ENCODE measurements at places on chromosomes 11 and 22.

DNA sequence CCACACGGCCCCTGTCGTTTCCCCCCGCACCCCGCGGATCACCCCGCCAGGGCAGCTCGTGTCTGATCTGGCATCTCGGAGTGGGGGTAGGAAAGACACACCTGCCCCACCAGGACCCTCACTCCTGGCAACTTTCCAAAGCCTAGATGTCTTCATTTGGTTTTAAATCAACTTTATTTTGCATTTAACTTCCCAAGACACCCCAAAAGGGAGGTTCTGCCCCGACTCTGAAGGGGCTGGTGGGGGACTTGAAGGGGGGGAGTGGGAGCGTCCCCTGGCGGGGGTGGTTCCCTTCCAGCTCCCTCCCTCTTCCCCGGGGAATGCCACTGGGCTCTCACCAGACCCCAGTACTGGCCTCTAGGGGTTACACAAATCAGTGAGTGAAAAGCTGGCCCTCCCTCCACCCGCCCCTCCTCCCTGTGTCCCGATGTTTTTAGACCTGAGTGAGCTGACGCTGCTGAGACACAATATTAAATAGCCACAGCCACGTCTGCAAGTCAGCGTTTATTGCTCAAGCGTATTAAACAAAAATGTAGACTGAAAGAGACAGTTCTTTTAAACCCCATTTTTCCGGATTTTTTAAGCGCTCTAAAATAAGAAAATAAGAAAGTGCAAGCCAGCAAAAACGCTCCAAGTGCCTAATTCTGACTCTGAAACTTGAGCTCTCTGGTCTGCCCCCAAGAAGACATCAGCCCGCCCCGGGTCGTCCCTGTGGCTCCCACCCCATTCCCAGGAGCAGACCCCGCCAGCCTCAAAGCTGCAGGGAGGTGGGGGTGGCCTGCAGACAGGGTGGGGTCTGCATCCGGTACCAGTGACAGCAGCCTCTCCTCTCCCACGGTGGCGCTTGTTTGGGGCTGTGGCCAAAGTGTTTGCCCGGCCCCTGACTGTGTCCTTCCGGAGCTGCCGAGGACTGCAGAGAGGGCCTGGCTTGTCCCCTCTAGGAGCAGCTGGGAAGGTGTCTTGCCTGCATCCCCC, 1.1 kb upstream of the TTLL8 start:
- DNase-seq = no peak

- DNase-seq = no peak
Observed at GRCh38 chr11:78539506-78539905, 35.2 kb downstream of the NARS2 start.

DNA sequence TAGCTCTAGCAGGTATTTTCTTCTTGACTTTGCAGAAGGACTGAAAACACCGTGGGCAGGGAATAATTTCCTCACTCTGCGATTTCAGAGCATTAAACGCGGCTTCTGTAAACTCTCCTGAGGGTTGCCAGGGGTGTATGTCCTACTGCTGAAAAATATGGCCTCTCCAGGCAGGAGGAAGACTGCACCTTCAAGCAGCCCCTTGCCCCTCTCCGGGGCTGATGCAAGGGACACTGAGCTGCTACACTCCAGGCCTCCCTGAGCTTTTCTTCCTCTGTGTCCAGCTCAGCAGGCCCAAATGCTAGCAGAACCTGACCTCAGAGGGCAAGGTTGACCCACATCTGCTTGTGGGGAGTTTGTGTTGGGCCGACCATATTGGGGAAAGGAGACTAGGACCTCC, 2.2 kb downstream of the CD6 start:
- no peak for DNase-seq

DNA sequence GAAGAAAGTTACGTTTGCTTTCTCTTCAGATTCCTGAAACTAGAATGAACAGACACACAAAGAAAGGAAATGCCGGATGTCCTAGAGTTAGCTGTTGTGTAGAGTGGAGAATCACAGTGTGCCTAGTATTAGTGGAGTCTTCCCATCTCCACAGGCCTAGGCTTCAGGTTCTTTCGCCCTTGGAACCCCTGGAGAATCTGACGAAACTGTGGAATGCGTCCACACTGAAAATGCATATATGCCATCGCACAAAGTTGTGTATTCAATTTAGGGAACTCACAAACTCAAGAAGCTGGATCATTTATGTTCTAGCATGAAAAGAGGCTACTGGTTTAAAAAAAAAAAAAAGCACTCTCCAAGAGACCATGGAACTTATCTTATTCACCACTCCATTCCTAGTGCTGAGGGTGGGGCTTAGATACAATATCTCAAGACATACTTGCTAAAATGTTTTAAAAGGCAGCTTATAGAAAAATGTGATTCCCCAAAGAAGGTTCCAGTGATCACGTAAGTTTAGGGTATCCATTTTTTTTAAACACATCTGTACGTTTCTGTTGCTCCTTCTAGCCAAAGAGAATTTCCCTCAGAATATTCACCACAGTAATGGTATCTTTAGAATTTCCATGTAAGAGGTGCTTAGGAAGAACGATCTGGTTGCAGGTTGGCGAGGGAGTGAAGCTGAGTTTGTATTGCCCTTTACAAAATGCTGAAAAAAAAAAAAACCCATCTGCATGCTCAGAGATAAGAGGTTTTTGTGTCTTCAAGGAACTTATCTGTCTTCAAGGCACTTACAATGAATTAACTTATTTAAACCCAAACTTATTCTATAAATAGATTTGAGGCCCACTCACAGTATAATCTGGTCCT, 20.0 kb downstream of the MAML2 start:
- no peak for DNase-seq

GRCh38 chr11:73147771-73148681, 5.9 kb upstream of the FCHSD2 start:
- no peak for DNase-seq

- DNase-seq = no peak
Observed at GRCh38 chr11:118396097-118396501, 5.3 kb upstream of the ATP5MG start.

DNA sequence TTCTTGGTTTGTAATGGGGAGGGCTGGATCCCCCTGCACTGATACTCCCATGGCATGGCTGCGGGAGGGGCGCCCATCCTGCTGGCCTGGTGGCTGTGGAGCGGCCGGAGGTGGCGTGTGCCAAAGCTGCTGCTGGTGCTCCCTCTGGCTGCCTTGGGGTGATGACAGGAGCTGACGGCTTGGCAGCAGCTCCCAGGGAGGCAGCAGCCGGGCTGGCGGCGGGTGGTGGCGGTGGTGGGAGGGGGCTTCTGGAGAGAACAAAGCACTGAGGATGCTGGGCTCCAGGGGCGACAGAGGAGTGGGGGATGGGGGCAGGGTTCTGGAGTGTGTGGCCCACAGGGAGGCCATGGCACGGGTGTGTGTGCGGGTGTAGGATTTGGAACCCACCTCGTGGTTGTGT, 11.4 kb upstream of the MPPED1 start:
- DNase-seq = no peak

- DNase-seq = no peak
Observed at GRCh38 chr11:1831338-1832210, 3.2 kb upstream of the SYT8 start.

- no peak for DNase-seq
Observed at GRCh38 chr11:134519788-134520187, 107.7 kb upstream of the B3GAT1 start.

DNA sequence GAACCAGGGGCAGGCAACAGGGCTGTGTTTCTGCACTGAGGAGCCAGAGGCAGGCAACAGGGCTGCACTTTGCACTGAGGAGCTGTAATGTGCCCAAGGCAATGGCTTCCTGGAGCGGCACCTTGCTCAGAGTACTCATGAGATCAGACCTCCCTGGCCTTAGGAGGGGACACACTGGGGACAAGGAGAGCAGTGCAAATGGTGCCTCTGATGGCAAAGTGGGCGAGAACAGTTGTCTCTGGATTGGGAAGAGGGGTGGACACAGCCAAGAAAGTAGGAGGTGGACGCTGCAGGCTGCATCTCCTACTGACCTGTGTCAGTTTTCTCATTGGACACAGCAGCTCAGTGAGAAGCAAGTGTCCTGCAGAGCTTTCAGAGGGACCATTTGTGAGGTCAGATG, 1443.3 kb downstream of the TBC1D22A start:
- no peak for DNase-seq

GRCh38 chr11:125281831-125282595, 117.5 kb downstream of the PKNOX2 start:
- no peak for DNase-seq

DNA sequence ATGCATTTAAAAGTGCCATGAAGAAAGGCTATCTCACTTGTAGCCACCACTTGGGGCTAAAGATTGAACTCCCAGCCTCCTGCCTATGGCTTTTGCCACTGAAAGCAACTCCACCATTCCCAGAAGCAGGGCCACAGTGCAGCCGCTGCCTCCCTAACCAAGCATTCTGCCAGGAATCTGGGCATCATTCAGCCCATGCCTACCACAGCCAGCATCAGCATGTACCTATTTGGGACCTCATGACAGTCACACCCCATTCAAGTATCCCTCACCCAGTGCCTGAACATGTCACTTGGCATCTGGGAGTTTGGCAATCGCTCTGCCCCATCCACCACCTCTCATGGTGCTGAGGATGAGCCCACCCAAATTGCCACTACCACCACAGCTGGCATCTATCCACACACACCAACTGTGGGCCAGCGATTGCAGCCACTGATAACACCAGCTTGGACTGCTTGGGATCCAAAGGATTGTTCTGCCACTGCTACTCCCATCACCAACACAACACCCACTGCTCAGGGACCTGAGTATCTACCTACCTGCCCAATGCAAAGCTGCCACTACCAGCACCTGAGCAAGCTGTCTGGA, 234.4 kb downstream of the GRM5 start:
- no peak for DNase-seq

- no peak for DNase-seq
Observed at GRCh38 chr11:66291706-66292542, at the start of gene TMEM151A. Gene TMEM151A (plus strand): TSS chr11:66291894. CDS start chr11:66292014, 120 bp downstream.

- DNase-seq = no peak
Observed at GRCh38 chr11:4050138-4050537, 44.5 kb upstream of the RRM1 start.

- no peak for DNase-seq
Observed at GRCh38 chr11:47918370-47918690, 62.0 kb upstream of the PTPRJ start.

- no peak for DNase-seq
Observed at GRCh38 chr22:46763051-46763705, 728 bp downstream of the TBC1D22A start.

GRCh38 chr11:104076455-104076854, 40.0 kb downstream of the DDI1 start:
- no peak for DNase-seq

DNA sequence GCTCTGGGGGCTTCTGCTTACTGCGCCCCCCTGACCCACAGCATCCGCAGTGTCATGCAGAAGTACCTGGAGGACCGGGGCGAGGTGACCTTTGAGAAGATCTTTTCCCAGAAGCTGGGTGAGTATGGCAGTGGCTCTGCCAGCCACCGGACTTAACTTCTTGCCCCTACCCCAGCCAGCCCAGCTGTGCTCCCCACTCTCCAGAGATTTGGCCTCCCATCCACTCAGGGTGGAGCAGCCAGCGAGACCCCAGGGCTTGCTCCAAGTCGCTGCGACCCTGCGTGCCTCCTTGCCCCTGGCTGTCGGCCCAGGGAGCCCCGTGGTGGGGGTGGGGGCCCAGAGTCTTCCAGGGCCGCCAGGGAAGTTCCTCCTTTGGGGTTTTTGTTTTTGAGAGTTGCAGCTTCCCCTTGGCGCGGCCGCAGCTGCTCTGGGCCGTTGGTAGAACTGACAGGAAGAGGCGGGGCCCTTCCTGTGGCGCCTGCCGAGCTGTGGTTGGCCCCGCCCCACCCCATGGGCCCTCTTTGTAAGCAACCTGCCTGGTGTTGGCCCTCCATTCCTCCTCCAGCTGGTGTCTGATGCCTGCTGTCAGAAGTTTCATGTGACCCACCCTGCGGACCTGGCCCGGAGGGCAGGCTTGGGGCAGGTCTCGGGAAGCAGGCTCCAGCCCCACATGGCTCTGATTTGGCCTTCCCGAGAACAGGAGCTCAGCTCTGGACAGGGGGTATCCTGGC, 11.1 kb downstream of the GRK2 start:
- peak; percentile 69 for DNase-seq

- DNase-seq = no peak
Observed at GRCh38 chr22:28773461-28773867, 969 bp downstream of the CCDC117 start.

GRCh38 chr11:15941206-15941770, 415.1 kb downstream of the SOX6 start:
- no peak for DNase-seq

DNA sequence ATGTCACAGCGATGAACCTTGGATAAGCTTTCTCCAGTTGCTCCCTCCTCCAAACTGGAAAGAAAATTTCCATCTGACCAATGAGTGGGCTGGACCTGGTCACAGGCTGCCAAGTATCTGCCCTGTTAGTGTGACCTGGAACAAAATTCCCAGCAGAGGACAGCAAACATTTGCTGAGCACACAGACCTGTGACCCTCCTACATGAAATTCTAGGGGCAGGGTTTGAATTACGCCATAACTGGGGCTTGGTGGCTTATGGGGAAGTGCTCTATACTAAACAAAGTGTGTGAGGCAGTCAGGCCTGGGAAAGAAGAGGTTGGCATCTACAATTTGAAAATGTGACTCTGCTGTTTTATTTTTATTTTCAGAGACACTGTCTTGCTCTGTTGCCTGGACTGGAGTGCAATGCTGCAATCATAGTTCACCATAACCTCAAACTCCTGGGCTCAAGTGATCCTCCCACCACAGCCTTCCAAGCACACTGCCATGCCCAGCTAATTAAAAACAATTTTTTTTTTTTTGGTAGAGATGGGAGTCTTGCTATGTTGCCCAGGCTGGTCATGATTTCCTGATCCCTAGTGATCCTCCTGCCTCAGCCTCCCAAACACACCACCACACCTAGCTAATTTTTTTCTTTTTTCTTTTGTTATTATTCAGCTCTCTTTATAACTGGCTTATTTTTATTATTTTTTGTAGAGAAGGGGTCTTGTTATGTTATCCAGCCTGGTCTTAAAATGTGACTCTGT, 13.6 kb upstream of the XBP1 start:
- DNase-seq = no peak

DNA sequence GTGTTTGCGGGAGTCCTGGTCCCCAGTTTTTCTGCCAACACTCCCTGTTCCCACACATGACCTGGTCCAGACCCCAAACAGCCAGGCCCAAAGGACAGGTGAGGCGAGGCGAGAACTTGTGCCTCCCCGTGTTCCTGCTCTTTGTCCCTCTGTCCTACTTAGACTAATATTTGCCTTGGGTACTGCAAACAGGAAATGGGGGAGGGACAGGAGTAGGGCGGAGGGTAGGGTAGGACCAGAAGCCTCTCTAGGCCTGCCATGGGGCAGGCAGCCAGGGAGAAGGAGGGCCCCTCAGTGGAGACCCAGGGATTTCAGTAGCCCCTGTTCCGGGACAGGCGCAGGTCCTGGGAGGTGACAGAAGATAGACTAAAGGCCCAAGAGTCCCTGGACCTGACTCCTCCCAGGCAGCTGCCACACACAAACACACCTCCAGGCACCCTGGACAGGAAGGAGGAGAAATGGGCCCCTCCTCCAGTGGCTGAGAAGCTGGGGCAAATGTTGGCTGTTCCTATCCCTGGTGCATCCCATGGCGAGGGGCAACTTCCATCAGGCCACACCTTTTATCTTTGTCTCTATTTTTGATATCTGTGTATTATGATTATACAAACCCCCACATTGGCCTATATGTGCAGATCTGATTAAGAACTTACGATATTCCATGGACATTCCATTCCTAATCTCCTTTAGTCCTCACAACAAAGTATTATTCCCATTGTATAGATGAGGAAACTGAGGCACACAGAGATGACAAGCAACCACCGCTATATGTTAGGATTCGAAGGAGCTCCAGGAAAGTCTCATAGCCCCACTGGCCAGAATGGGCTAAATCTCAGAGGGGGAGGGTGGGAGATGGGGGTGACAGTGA, 626 bp upstream of the F2 start:
- peak; percentile 84 for DNase-seq
